ENCODE measurements at places on chromosomes 1 and 21.

GRCh38 chr1:171081314-171081753, 9.4 kb upstream of the FMO3 start:
- DNase-seq: no peak

DNA sequence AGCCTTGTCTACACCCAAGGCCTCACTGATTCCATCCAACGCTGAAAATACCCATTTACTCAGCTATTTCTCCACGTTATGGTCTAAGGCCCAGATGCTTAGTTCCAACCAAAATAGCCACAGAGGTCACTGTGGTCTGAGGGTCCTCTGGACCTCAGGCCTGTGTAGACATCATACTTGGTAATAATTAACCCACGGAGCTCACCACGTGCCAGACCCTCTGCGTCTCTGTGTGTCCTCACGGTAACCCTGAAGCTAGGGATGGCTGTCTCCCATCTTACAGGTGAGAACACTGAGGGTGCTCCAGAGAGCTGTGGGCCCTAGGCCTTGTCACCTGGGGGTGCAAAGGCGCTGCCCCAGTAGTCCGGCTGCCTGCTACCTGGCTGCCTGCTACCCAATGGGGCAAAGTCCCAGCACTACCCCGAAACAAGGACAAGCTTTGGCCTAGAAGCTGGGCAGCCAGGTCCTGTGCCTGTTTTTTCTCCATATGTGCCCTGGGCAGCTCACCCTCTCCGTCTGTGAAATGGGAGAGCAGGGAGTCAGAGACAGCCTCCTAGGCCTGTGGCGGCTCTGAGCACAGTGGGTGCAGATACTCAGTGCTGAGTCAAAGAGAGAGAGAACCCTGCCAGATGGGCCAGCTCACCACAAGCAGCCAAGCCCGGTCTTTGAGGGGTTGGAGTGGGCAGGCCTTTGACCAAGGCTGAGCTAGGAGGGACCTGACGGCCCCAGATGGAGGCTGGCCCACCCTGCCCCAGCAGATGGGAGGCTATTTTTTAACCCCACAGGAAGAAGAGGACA, 17.0 kb upstream of the RUNX3 start:
- DNase-seq: no peak

- DNase-seq: no peak
Measured at GRCh38 chr1:167650269-167651160, 20.5 kb downstream of the RCSD1 start.

DNA sequence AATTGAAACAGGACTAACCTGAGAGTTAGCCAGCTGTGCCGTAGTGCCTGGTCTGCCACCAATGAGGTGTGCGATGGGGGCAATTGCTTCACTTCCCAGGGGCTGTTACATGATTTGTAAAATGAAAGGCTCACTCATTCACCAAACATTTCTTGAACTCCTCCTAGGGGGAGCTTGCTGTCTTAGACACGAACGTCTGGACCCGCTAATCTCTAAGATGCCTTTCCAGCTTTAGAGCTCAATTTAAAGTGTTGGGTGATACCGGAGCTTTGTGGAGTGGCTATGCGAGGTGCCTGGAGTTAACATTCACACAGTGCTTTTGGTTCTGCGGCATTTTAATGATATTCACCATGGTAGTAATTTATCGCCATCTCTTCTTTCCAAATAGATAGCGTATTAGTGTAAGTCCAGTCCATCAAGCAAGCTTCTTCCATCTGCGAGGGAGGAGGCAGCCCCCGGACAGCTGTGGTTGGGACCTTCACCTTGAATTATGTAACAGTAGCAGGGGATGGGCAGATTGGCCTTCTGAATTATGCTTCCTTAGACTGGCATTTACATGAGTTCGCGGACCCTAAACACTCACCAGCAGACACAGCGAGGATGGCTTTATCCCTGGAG, 179.9 kb downstream of the ADSS2 start:
- DNase-seq: no peak

DNA sequence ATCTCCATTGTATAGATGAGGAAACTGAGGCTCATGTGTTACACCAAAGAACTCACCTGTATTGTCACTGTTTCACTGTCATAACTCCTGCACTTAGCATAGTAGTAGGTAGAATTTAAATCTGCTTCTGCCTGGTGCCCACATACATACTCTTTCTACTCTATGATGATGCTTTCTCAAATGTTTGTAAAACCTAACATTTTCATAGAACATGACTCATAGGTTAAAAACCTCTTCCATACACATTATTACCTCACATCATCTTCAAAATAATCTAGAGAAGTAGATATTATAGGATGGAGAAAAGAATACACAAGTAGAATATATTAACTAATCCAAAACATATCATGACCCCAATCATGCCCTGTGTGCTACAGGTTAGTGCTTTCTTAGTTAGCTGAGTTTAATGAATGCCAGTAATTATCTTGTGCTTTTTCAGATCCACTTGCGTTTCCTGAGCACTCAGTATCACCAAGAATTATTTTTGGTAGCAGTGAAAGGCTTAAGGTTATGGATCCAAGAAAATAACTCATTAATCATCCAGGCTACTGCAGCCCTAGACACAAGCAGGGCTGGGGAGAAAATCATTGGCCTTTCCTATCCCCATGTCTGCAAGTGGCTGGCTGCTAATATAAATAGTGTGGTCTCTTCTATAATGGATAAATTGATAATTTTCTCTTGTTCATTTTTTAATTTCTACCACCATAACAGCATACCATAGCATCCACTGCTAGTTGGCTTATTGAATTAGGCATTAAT, 156.9 kb downstream of the LRRC40 start:
- no peak for DNase-seq

GRCh38 chr1:18869847-18870594, 10.6 kb upstream of the TAS1R2 start:
- DNase-seq: no peak

DNA sequence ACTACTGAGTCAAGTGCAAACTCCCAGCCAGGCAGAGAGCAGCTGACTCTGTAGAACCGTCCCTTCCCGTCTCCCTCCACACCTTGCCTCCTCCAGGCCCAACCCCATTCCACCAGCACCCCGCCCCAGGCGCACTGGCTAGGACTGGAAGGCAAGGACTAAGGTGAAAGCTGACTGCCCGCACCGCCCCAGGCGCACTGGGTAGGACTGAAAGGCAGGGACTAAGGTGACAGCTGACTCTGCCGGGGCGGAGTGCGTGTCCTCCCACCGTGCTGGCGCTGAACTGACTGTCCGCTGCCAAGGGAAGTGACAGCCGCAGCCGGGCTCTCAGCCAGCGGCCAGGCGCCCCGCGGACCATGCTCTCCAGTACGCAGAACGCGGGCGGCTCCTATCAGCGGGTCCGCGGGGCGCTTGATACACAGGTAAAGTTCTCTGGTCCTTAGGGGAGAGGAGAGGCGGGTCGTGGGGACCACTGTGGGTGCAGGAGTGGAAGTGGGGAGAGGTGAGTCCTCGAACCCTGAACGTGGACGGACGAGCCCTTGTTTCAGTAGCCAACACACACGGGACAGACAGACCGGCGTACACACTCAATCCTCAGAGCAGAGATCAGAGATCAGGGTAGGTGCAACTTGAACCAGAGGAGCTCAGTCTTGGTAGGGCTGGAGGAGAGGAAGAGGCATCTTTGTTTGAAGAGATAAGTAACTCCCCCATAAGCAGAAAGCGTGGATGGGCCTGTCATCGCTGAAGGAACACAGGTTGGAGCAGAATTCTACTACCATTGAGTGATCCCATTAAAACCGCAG, 58.0 kb downstream of the RBM11 start:
- no peak for DNase-seq

- DNase-seq: peak; percentile 14
Measured at GRCh38 chr1:202625416-202626360, 84.6 kb downstream of the SYT2 start.

DNA sequence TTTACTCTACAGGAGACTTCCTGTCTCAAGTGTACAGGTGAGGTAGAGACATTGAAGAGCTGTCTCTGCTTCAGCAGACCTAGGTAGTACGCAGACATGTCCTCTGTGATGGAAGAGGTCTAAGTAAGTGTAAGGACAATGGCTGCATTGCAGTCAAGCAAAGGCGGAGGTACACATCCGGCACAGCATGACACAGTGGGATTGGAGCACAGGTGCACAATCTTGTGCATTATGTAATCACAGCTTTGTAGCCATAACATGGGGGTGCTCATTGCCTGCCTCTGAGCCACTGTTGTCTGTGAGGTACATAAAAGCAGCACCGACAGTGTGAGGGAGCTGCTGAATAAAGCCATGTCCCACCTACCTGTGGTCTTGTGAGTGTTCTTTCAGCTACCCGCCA, 66.4 kb upstream of the CCDC190 start:
- DNase-seq: no peak

GRCh38 chr1:41618066-41618825, 133.8 kb upstream of the EDN2 start:
- no peak for DNase-seq

DNA sequence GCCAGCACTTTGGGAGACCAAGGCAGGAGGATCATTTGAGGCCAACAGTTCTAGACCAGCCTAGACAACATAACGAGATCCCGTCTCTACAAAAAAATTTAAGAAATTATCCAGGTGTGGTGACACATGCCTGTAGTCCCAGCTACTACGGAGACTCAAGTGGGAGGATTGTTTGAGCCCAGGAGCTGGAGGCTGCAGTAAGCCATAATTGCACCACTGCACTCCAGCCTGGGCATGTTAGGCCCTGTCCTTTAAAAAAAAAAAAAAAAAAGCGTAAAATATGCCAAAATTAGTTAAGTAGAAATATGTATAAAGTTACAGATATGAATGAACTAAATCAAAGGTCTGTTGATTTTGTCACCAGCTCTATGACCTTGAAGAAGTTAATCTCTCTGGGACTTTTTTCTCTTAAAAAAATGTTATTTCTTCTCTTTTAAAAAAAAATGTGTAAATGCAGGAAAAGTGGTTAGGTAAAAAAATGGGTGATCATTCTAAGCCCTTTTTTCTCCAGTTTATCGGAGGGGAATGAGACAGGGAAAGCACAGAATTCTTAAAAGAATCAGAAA, 7.0 kb downstream of the EGLN1 start:
- no peak for DNase-seq

DNA sequence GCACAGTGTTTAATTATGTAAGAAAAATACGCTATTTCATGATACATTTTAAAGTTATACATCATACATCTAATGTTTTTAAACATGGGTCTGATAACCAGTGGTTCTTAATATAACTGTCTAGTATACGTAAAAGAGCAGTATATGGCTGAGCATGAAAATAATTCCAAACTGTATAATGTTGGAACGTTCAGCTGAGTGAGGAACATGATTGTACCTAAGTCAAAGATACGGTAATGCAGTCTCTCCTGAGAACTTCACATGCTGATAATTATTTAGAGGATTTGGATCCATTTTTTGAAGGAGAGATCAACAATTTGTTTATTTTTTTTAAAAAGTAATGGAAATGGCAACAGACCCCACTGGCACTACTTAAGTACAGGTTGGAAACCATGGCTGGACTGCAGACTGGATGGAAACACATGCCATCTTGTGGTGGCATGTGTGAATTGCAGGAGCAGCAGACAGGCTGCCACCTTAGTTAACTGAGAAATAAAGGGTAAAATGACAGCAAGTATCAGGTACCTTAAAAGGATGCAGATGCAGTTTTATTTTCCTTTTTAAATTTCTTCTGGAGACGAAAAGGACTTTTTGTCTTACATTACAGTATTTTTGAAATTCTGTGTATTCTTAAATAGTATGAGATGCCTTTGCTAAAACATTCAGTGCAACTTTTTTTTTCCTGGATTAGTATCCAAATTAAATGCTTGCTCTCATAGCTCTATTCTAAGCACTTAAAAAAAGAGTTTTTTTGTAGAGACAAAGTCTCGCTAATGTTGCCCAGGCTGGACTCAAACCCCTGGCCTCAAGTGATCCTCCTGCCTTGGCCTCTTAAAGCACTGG, 73.8 kb downstream of the MTR start:
- no peak for DNase-seq

DNA sequence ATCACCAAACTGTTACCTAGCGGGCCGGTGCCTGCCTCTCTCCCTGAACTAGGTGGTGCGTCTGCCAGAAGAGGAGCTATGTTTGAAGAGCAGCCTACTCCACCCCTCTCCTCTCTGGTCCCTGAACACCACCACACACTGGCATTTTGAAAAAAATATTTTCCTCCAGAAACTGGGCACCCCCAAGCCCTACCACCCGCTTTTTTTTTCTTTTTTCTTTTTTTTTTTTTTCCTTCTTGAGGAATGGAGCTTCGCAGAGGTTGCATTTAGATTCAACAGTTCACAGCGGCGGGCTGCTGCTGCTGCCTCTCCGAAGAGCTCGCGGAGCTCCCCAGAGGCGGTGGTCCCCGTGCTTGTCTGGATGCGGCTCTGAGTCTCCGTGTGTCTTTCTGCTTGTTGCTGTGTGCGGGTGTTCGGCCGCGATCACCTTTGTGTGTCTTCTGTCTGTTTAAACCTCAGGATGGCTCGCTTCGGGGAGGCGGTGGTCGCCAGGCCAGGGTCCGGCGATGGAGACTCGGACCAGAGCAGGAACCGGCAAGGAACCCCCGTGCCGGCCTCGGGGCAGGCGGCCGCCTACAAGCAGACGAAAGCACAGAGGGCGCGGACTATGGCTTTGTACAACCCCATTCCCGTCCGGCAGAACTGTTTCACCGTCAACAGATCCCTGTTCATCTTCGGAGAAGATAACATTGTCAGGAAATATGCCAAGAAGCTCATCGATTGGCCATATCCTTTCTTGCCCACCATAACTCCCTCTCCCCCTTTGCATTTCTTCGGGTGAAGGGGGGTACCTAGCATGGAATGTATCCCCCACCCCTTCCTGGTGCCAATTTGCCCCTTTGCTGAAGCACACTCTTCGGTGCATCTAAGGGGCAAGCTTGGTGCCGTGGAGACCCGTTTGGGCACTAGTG, at the start of gene CACNA1E:
CACNA1E (plus strand) TSS at position 233 of the 911 bp plus-strand sequence; CDS start at position 461, 228 bp downstream.
- no peak for DNase-seq

- DNase-seq: no peak
Measured at GRCh38 chr1:29478151-29478791, 241.9 kb downstream of the PTPRU start.

GRCh38 chr21:28822486-28823335, 170.0 kb downstream of the LTN1 start:
- DNase-seq: no peak

- no peak for DNase-seq
Measured at GRCh38 chr1:156336242-156336641, 1.9 kb downstream of the CCT3 start.

DNA sequence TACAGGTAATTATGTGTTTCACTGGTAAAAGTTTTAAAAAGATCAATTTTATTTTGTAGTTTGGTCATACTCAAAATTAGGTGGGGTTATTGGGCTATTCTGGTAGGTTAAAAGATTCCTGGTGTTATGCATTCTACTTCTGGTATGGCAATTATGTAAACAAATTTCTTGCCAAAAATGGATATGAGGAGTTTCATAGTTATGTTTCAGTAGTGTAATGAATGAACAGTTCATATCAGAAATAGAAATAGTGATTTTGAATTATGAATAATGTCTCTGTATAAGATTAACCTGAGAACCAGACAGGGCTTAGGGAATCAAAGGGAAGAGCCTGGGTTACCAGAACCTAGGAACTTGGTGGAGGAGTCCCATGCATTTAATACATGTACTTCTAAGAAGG, 15.9 kb downstream of the ATF6 start:
- DNase-seq: no peak
